ENCODE measurements at places on chromosomes 1 and 21. TPM values are rescaled to one million over a fixed set of nuclear protein-coding genes. Genes with fewer than 3 reads are reported as not detected.

ARHGEF19 gene
- 2.7 TPM for total RNA-seq

DPYD gene
- 1.4 TPM for total RNA-seq

SLAMF7 gene
- total RNA-seq, result 0.08 TPM

EVA1C gene
- total RNA-seq, result 0.54 TPM

ADAMTS1 gene
- 27.1 TPM for total RNA-seq

MAGI3 gene
- 3.7 TPM for total RNA-seq

CYP4A22 gene
- total RNA-seq, result not detected

PM20D1 gene
- total RNA-seq, result 1.8 TPM

ASTN1 gene
- total RNA-seq, result 0.14 TPM

ZNF593 gene
- total RNA-seq, result 73.8 TPM

SYT2 gene
- total RNA-seq, result under 0.01 TPM

PEAR1 gene
- total RNA-seq, result 17.1 TPM

DONSON gene
- 6.8 TPM for total RNA-seq

LMOD1 gene
- under 0.01 TPM for total RNA-seq

MAB21L3 gene
- 0.21 TPM for total RNA-seq

DDAH1 gene
- total RNA-seq, result 33.4 TPM

TRIM58 gene
- total RNA-seq, result 5.3 TPM

C1orf87 gene
- not detected for total RNA-seq

TMEM82 gene
- not detected for total RNA-seq

TMIGD3 gene
- total RNA-seq, result not detected

DENND2C gene
- total RNA-seq, result 1.3 TPM

CLDN17 gene
- total RNA-seq, result not detected
